Spinal cord (tissue), 10 donors: ENCODE measurements at places on chromosomes 1 and 21.

GRCh38 chr1:91552091-91552490 is 51.4 kb downstream of the CDC7 start:
- no peak for DNase-seq
- H3K4me1 ChIP-seq = peaks cover 4% of the 10 kb centered on the region
- H3K36me3 ChIP-seq = no peaks in the 10 kb centered on the region
- H3K27ac ChIP-seq = no peak overlapping the region

- H3K27ac ChIP-seq = no peak overlapping the region
- peaks cover 30% of the 10 kb centered on the region for H3K4me1 ChIP-seq
- H3K4me3 ChIP-seq = no peak overlapping the region
- DNase-seq = no peak
These were observed 17.6 kb downstream of the HSPG2 start for GRCh38 chr1:21919520-21919919.

GRCh38 chr1:81681601-81682266 is 119.0 kb upstream of the ADGRL2 start:
- no peaks in the 10 kb centered on the region for H3K4me1 ChIP-seq
- no peak for DNase-seq
- H3K27me3 ChIP-seq = no peaks in the 10 kb centered on the region
- no peaks in the 10 kb centered on the region for H3K36me3 ChIP-seq
- H3K27ac ChIP-seq = no peak overlapping the region
- no peak overlapping the region for H3K4me3 ChIP-seq

- H3K27ac ChIP-seq = no peak overlapping the region
- no peak for DNase-seq
- no peaks in the 10 kb centered on the region for H3K27me3 ChIP-seq
- H3K4me3 ChIP-seq = no peak overlapping the region
- H3K4me1 ChIP-seq = no peaks in the 10 kb centered on the region
These were observed 630.7 kb upstream of the PLXNA2 start for GRCh38 chr1:208874915-208875314.

GRCh38 chr1:224782281-224783000 is 147.0 kb upstream of the DNAH14 start:
- no peak for DNase-seq
- H3K27ac ChIP-seq = no peak overlapping the region
- H3K4me1 ChIP-seq = no peaks in the 10 kb centered on the region

- no peaks in the 10 kb centered on the region for H3K27me3 ChIP-seq
- H3K36me3 ChIP-seq = no peaks in the 10 kb centered on the region
- peaks cover 16% of the 10 kb centered on the region for H3K4me1 ChIP-seq
These were observed 163.7 kb upstream of the POU3F1 start for GRCh38 chr1:38210021-38210894.

GRCh38 chr1:90850181-90850897 is 133.2 kb upstream of the BARHL2 start:
- peak overlapping the region; percentile 46 for H3K4me3 ChIP-seq
- H3K36me3 ChIP-seq = no peaks in the 10 kb centered on the region
- peaks cover 33% of the 10 kb centered on the region for H3K27me3 ChIP-seq
- peak; percentile 45 for DNase-seq
- H3K4me1 ChIP-seq = peaks cover 10% of the 10 kb centered on the region

- no peaks in the 10 kb centered on the region for H3K4me1 ChIP-seq
- H3K27ac ChIP-seq = no peak overlapping the region
- no peak for DNase-seq
- no peak overlapping the region for H3K4me3 ChIP-seq
These were observed 25.3 kb upstream of the SIPA1L2 start for GRCh38 chr1:232655028-232655745.

DNA sequence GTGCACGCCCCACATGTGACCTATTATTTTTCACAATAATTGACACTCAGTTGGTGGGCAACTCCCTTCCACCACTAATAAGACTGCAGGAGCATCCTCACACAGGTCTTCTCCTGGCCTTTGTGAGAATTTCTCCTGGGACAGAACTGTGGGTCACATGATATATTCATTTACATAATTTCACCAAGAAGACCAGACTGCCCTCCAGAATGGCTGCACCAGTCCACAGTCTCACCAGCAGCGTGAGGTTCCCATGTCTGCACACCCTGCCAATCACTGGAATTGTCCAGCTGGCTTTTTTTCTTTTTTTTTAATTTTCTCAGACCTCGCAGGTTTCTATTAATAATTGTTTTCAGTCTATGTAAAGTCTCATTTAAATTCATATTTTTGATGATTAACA is 41.3 kb downstream of the ATP1A1 start:
- no peaks in the 10 kb centered on the region for H3K27me3 ChIP-seq
- no peak overlapping the region for H3K4me3 ChIP-seq
- no peak overlapping the region for H3K27ac ChIP-seq
